Panc1 (cell line): ENCODE measurements at places on chromosomes 5 and 9.

- H3K27me3 ChIP-seq: peaks cover 3% of the 10 kb centered on the region; the same call in 1 of the 2 replicates
- no peaks in the 10 kb centered on the region for H3K4me1 ChIP-seq
- H3K4me3 ChIP-seq: no peak overlapping the region
- no peaks in the 10 kb centered on the region for H3K36me3 ChIP-seq
- no peak overlapping the region for H3K27ac ChIP-seq
Measured at GRCh38 chr5:178473854-178474253, 116.3 kb downstream of the COL23A1 start.

DNA sequence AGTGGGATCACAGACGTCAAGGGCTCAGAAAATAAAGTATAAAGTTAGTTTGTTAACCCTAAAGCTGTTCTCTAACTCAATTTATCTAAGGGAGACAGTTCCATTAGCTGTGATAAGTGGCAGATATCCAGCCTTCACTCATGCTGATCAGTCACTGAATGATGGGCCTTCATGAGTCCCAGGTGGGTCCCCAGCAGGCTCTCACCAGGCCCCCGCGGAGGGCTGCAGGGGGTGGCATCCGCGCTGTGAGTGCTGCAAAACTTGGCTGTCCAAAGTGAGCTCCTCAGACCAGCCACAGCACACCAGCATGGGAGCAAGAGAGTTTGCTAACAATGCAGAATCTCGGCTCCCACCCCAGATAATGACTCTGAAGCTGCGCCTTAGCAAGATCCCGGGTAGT, 187.2 kb downstream of the GNA14 start:
- no peak overlapping the region for H3K27ac ChIP-seq
- no peaks in the 10 kb centered on the region for H3K4me1 ChIP-seq
- H3K36me3 ChIP-seq: no peaks in the 10 kb centered on the region
- no peak overlapping the region for H3K4me3 ChIP-seq
- DNase-seq: no peak

GRCh38 chr5:52734557-52734956, 53.2 kb upstream of the ITGA1 start:
- no peak for DNase-seq
- H3K4me1 ChIP-seq: no peaks in the 10 kb centered on the region
- H3K27ac ChIP-seq: no peak overlapping the region
- H3K36me3 ChIP-seq: no peaks in the 10 kb centered on the region

GRCh38 chr5:98977723-98978122, 48.9 kb upstream of the CHD1 start:
- H3K27me3 ChIP-seq: no peaks in the 10 kb centered on the region
- DNase-seq: no peak
- H3K27ac ChIP-seq: no peak overlapping the region
- no peak overlapping the region for H3K4me3 ChIP-seq
- H3K4me1 ChIP-seq: no peaks in the 10 kb centered on the region

DNA sequence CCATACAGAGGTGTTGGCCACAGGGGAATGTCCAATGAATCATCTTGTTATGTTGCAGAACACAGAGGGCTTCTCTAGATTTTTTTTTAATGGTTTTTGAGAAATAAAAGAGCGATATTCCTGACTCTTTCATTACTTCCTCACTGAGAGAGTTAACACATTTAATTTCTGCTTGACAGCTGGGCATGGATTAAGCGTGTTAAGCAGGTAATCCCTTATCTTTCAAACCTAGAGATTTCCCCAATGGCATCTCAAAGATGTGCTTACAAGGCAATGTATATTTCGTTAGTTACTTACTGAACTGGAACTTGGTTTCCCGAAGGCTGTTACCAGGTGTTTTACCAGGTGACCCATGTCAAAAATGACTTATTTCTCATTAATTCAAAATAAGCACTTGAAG, 21.8 kb upstream of the ADCY2 start:
- no peaks in the 10 kb centered on the region for H3K27me3 ChIP-seq
- no peak overlapping the region for H3K27ac ChIP-seq
- no peak for DNase-seq
- no peaks in the 10 kb centered on the region for H3K36me3 ChIP-seq
- H3K4me1 ChIP-seq: no peaks in the 10 kb centered on the region

- no peaks in the 10 kb centered on the region for H3K27me3 ChIP-seq
- no peak for DNase-seq
- H3K4me3 ChIP-seq: no peak overlapping the region
- no peak overlapping the region for H3K27ac ChIP-seq
- H3K4me1 ChIP-seq: no peaks in the 10 kb centered on the region
- no peaks in the 10 kb centered on the region for H3K36me3 ChIP-seq
Measured at GRCh38 chr5:136598802-136599404, 233.6 kb upstream of the TRPC7 start.

- no peak overlapping the region for H3K27ac ChIP-seq
- peaks cover 51% of the 10 kb centered on the region for H3K27me3 ChIP-seq
- H3K4me3 ChIP-seq: no peak overlapping the region
Measured at GRCh38 chr5:159101685-159102084, 2.0 kb upstream of the EBF1 start.

GRCh38 chr9:78939311-78940065, 632.3 kb upstream of the TLE4 start:
- no peaks in the 10 kb centered on the region for H3K36me3 ChIP-seq
- no peaks in the 10 kb centered on the region for H3K27me3 ChIP-seq
- no peaks in the 10 kb centered on the region for H3K4me1 ChIP-seq
- no peak overlapping the region for H3K4me3 ChIP-seq
- H3K27ac ChIP-seq: no peak overlapping the region

- H3K27ac ChIP-seq: no peak overlapping the region
- H3K4me3 ChIP-seq: no peak overlapping the region
- no peak for DNase-seq
Measured at GRCh38 chr9:114938687-114939575, 8.5 kb upstream of the TNFSF8 start.

DNA sequence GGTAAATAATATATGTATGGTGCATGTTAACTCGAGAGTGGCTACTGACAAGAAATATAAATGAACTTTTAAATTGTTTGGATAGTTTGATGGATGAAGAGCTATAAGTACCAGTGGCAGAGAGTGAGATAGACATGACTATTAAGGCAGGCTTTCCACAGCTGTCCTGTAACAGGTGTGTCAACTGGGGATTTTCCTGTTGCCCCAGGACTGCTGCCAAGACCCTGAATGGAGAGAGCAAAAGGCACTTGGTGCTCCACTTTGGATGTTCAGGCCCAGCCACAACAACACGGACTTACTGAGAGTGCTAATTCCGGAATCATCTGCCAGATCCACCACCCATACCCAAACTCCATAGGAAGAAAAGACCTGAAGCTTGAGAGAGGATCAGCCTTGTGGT, 215.1 kb downstream of the SEC61B start:
- no peak for DNase-seq
- no peaks in the 10 kb centered on the region for H3K4me1 ChIP-seq
- no peak overlapping the region for H3K4me3 ChIP-seq
- no peaks in the 10 kb centered on the region for H3K27me3 ChIP-seq
- no peak overlapping the region for H3K27ac ChIP-seq

DNA sequence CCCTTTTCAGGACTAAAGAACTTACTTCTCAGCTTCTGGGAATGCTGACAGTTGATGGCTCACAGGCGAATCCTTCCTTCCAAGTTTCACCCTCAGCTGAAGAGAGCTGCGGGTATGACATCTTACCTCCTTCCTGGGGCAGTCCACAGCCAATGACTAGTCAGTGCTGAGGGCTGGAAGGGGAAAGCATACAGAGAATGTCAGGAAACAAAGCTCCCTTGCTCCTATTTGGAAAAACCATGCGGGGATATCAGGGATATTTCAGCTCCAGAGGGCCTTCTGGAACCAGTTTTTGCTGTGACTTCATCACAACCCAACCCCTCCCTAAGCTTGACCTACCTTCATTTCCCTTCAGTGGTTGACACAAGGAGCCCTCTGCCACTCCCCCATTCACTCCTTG, 15.7 kb downstream of the FTMT start:
- H3K27ac ChIP-seq: no peak overlapping the region
- no peak overlapping the region for H3K4me3 ChIP-seq
- no peaks in the 10 kb centered on the region for H3K27me3 ChIP-seq
- no peak for DNase-seq
- H3K36me3 ChIP-seq: no peaks in the 10 kb centered on the region
- H3K4me1 ChIP-seq: no peaks in the 10 kb centered on the region

DNA sequence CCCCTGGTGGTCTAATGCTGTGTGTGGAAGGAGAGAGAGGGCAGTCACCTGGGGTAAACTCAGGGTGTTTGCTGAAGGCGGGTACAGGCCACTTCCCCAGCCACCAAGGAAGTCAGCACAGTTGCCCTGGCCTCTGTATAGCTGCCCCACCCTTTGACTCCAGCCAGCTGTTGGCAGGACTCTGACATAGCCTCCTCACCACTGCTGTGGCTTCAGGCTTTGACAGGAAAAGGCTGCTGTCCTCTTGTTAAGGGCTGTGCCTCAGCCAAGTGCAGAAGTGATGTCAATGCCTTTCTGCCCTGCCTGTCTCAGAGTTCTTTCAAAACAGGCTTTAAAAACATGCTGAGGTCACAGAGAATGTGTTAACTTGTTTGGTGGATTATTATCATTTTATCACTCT, 487.2 kb upstream of the KLF4 start:
- DNase-seq: no peak
- no peak overlapping the region for H3K4me3 ChIP-seq
- H3K27me3 ChIP-seq: no peaks in the 10 kb centered on the region
- no peaks in the 10 kb centered on the region for H3K36me3 ChIP-seq

- H3K27ac ChIP-seq: no peak overlapping the region
- H3K4me3 ChIP-seq: no peak overlapping the region
- no peaks in the 10 kb centered on the region for H3K36me3 ChIP-seq
Measured at GRCh38 chr5:7742241-7742656, 108.7 kb downstream of the CFAP90 start.

GRCh38 chr5:96288845-96289185, 144.2 kb downstream of the PCSK1 start:
- H3K4me3 ChIP-seq: no peak overlapping the region
- DNase-seq: no peak
- H3K27ac ChIP-seq: no peak overlapping the region
- no peaks in the 10 kb centered on the region for H3K4me1 ChIP-seq
- H3K36me3 ChIP-seq: no peaks in the 10 kb centered on the region

- no peaks in the 10 kb centered on the region for H3K27me3 ChIP-seq
- no peak overlapping the region for H3K27ac ChIP-seq
- H3K4me3 ChIP-seq: no peak overlapping the region
- DNase-seq: no peak
Measured at GRCh38 chr5:88805151-88805784, 77.7 kb downstream of the MEF2C start.

DNA sequence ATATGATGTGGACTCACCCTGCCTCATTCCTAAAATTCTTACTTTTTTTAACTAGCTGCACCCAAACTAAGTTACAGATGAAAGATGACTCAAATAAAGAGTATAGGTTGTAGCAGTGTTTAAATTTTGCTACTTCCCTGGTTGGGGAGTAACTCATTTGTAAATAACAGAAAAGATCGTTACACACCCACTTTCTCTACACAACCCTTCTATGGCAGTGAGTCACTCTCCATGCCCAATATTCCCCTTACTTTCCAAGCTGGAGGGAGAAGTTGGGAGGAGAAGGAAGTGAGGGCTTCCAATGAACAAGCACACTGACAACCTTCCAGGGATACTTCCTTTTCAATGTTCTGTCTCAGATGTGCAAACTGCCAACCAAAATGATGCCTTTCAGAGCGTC, 1.9 kb downstream of the RASEF start:
- no peaks in the 10 kb centered on the region for H3K4me1 ChIP-seq
- H3K27me3 ChIP-seq: peaks cover 2% of the 10 kb centered on the region
- H3K36me3 ChIP-seq: no peaks in the 10 kb centered on the region
- no peak overlapping the region for H3K27ac ChIP-seq

DNA sequence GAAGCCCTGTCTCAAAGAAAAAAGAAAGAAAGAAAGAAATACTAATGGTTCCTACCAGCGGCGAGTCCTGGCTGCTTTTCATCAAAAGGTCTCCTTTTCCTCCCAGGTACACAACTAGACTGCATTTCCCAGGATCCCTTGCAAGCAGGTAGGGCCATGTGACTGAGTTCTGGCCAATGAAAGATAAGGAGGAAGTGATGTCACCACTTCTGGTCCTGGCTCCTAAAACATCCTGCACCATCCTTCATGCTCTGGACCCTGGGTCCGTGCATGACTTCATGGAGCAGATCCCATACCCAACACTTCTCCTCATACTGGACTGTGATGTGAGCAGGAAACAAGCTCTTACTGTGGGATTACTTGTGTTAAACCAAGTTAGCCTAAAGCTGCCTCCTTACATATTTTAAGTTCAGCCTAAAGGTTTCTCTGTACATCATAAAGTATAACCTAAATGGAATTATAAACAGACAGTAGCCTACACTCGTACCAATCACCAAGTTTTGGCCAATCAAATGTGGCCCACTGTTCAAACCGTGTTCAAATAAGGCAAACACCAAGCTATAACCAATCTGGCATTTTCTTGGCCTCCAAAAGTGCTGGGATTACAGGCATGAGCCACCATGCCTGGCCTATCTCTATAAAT, 30.2 kb upstream of the FUBP3 start:
- H3K36me3 ChIP-seq: no peaks in the 10 kb centered on the region
- DNase-seq: no peak
- no peaks in the 10 kb centered on the region for H3K4me1 ChIP-seq

GRCh38 chr5:126054577-126055347, 368.4 kb upstream of the GRAMD2B start:
- H3K4me1 ChIP-seq: no peaks in the 10 kb centered on the region; the same call in 1 of the 2 replicates
- no peaks in the 10 kb centered on the region for H3K36me3 ChIP-seq
- H3K27me3 ChIP-seq: no peaks in the 10 kb centered on the region
- 0 out of 2 replicates have a peak overlapping the region, but pooled peaks have one; percentile 4 for H3K27ac ChIP-seq
- H3K4me3 ChIP-seq: no peak overlapping the region
- no peak for DNase-seq

GRCh38 chr5:103569313-103570060, 6.9 kb upstream of the NUDT12 start:
- H3K27me3 ChIP-seq: peaks cover 4% of the 10 kb centered on the region
- H3K4me1 ChIP-seq: no peaks in the 10 kb centered on the region
- H3K36me3 ChIP-seq: no peaks in the 10 kb centered on the region
- DNase-seq: no peak

DNA sequence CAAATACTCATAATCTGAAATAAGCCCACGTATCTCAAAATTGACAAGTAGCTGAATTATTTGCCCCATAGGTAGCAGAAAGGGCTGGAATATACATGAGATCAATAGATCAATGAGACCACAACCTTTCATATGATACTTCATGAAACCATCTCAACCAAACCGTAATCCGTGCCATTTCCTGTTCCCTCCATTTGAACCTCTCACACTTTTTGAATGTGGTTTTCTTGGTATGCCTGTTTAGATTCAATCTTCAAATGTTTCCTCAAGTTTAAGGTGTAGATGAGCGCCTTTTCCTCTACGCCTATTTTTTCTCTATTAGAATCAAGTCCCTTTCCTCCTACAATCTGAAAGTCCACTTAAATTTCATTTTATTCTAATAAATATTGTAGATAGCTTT, 805.5 kb downstream of the EFNA5 start:
- no peak overlapping the region for H3K27ac ChIP-seq
- no peaks in the 10 kb centered on the region for H3K36me3 ChIP-seq
- H3K27me3 ChIP-seq: no peaks in the 10 kb centered on the region
- no peak for DNase-seq

GRCh38 chr5:175216991-175217390, 227.0 kb downstream of the DRD1 start:
- H3K27me3 ChIP-seq: no peaks in the 10 kb centered on the region
- no peaks in the 10 kb centered on the region for H3K36me3 ChIP-seq
- no peaks in the 10 kb centered on the region for H3K4me1 ChIP-seq
- no peak for DNase-seq
